ENCODE measurements at places on chromosomes 6 and 20.

DNA sequence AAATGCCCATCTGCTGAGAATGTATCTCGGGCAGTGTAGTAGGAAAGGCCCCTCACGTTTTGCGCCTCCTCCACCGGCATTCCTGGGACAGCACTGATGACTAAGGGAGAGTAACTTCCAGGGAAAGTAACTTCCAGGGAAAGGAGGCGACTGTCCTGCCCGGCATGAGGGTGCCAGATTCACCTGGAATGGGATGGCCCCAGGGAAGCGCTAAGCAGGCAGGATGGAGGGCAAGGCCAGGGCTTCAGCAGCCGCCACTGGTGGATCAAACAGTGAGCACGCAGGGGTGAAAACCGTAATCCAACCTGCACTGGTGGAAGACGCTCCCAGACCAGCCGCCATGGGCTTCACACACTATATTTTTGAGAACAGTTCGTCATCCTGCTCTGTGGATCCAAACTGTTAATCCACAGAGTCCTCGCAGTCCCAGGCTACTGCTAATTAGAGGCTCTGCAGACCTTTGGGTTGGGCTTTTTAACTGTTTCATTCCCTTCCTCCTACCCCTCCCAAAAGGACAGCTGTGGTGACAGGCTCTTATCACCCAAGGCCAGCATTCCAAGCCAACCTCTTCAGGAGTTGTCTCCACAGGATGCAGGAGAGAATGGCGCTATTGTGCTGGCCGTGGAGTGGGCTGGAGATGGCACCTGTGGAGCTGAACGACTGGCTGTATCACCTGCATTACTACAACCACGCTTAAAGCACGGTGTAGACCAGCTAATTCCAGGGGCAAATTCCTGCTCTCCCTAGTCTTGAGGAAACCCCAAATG is 178.9 kb downstream of the DLL1 start:
- DNase-seq = no peak

GRCh38 chr20:54231036-54231435 is 23.1 kb downstream of the PFDN4 start:
- DNase-seq = no peak

- DNase-seq = no peak
These were observed 92.2 kb downstream of the BACH2 start for GRCh38 chr6:90204327-90205056.

- DNase-seq = no peak
These were observed 385.5 kb downstream of the HDGFL1 start for GRCh38 chr6:22954749-22955385.

GRCh38 chr6:31479151-31479932 is 18.6 kb upstream of the MICB start:
- DNase-seq = no peak

DNA sequence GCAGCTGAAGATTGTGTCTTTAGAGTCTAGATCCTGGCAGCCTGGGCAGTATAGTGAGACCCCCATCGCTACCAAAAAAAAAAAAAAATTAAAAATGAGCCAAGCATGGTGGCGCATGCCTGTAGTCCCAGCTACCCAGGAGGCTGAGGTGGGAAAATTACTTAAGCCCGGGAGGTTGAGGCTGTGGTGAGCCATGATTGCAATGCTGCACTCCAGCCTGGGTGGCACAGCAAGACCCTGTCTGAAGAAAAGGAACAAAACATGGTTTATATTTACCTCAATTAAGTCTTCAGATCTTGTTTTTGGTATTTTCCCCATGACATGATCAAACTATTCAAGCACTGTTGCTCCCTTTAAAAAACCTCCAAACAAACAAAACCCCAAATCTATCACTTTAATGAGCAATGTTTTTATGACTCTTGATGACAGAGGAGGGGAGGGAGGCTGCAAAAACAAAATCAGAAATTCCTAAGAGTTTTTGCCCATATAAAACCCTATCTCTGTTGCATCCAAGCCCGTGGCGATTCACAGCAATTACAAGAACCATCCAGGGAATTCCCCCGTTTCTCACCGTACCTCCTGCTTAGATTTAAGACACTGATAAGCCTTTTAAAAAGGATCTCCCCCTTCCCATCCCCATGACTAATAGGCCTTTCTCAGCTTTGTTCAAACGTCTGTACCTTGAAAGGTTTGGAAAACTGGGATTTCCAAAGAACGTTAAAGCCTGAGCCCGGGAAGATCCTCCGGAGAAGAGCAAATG is 259.9 kb downstream of the BMP7 start:
- DNase-seq = no peak

DNA sequence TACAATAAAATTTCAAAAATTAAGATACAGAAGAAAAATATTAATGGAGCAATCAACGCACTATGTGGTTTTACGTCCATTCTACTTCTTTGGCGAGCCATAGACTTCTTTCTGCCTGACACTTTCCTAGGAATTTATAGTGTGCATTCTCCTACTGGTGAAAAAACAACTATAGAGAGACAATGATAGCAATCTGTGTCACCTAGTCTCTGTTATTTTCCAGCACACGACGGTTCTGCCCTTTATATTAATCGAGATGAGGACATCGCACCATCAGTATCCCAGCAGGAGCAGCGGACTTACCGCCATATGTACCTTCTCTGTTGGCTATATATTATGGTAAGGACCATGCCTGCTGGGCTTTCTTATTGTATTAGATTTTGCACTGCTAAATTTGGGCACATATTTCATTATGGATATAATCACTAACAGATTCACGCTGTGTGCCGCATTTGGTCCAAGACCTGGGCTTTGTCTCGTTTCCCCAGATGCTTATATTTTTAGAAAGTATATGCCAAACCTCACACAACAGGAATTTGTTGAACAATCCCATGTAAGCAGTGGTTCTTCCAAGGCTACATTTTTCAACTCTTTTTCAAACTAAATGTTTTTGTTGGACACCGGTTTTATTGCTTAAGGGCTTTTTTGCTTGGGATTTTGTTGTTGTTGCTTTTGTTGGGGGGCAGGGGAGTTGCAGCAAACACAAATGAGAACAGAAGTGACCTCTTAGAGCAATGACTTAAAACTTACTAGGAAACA is 166.4 kb downstream of the ADAT2 start:
- DNase-seq = peak; percentile 39

- no peak for DNase-seq
These were observed 8.4 kb downstream of the HLA-E start for GRCh38 chr6:30497714-30498113.

DNA sequence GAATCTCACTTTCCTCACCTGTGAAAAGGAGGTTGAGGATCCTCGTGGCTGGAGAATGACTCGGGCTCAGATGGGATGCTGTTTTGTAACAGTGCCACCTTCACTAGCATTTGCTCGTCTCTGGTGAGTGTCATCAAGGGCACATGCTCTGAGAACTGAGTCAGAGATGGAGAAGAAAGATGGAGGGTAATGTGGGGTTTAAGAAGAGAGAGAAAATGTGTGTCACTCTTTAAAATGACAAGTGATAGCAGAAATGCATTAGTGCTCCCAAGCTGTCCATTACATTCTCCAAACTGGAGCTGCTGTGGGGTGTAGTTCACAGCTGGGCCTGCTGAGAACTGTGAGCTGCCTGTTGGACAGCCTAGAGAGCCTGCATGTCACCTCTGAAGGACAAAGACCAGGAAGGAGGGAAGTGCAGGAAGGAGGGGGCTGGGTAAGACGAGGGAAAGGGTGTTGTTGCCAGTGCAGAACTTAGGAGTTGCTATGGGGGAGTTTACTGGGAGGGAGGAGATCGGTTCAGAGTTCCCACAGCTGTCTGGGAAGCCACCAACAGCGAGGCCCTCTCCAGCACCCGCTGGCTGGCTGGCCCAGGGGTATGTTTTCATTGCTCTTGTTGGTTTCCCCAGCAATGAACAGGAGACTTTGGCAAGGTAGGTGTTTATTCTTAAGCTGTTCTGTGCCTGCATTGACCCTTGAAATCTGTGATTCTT is 19.8 kb downstream of the GMPR start:
- DNase-seq = no peak

- no peak for DNase-seq
These were observed 167.8 kb downstream of the JARID2 start for GRCh38 chr6:15413466-15414234.

Measured in skeletal muscle cell (primary cell).